ENCODE measurements at places on chromosomes 11 and 22.

DNA sequence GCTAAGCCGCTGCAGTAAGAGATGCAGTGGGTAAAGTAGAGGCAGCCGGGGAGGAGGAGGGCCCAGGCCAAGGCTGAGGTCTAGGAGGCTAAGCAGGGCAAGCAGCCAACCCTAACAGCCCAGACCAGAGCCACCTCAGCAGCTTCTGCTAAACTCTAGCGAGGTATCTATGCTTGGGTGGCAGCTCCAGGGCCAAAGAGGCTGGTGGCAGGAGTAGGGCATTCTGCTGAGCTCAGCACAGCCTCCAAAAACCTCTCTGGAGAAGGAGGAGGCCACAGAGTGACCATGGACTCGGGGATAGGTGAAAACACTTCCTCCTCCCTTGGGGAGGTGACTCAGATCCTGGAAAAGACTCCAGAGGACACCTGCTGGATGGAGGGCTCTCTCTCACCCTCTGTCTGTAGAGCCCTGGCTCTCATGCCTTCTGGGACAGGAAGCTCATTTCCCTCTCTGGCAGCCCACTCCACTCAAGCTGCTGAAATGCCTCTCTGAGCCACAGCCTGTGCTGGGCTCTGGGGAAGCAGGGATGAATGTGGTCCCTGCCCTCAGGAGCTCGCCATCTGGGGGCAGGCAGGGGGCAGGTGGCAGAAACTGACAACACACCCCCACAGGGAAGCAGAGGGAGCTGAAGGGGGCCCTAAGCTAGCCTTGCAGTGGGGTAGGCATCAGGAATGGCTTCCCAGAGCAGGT is 16.5 kb upstream of the TPBGL start:
- no peak for DNase-seq

- no peak for DNase-seq
These were observed 114.2 kb downstream of the CACNA1I start for GRCh38 chr22:39684702-39685281.

DNA sequence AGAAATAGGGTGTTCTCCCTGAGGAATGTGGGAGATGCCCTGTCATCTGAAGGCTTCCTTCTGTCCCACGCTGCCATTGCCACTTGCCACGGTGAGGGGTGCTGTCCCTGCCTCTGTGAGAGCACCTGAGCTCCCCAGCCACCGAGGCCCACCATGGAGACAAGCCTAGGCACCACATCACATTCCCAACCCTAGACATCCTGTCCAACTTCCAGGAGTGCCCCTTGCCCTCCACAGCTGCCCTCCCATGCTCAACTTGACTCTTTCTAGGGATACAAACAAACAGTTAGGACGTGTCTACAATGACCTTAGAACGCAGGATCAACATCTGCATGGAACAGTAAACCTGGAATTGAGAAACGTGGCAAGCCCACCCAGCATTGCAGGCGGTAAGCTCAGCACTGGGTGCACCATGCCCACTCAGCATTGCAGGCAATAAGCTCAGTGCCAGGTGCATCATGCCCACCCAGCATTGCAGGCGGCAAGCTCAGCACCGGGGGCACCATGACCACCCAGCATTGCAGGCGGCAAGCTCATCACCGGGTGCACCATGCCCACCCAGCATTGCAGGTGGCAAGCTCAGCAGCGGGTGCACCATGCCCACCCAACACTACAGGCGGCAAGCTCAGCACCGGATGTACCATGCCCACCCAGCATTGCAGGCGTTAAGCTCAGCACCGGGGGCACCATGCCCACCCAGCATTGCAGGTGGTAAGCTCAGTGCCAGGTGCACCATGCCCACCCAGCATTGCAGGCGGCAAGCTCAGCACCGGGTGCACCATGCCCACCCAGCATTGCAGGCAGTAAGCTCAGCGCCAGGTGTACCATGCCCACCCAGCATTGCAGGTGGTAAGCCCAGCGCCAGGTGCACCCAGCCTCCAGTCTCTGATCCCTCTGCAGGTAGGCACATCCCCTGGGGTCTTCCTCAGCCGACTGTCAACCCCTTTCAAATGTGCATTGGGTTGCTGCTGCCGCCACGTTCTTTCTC is 1463.9 kb downstream of the TBC1D22A start:
- DNase-seq, result peak; percentile 40

DNA sequence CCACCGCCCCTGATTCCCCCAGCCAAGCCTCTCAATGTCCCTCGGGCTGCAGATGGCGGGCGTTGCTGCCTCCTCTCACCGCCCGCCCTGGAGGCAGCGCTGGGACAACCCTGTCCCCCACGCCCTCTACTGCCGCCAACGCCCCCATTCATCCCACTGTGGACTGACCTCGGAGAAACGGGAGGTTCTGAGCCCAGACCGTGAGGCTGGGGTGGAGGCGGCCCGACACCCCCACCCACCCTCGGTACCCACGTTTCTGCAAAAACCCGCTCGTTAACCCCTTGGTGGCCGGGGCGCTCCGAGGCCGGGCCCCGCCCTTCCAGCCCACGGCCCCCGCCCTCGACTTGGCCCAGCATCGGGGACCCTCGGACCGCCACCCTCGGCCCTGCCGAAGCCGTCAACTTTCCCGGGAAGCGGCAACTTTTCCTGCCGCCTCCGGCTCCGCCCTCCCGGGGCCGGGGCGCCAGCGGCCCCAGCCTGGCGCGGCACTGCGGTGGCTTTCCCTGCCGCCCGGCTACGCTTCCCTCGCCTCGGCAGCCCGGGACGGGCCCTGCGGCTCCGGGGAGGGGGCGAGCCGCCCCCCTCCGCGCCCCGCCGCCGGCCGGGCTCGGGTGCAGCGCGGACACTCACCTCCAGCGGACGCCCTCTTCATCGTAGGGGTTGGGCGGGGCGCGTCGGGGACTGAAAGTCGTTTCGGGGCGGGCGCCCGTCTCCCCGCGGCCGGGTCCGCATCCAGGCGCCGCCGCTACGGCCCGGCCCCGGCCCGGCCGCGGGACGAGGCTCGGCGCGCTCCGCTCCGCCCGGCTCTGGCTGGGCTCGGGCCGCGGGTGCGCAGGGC is 458 bp downstream of the RTN4R start:
- no peak for DNase-seq

GRCh38 chr22:38290347-38290746 is 17.5 kb upstream of the TMEM184B start:
- no peak for DNase-seq

GRCh38 chr22:49776891-49777290 is 50.8 kb downstream of the BRD1 start:
- no peak for DNase-seq

- DNase-seq, result no peak
These were observed 138.7 kb downstream of the TRIM29 start for GRCh38 chr11:119999220-119999619.

DNA sequence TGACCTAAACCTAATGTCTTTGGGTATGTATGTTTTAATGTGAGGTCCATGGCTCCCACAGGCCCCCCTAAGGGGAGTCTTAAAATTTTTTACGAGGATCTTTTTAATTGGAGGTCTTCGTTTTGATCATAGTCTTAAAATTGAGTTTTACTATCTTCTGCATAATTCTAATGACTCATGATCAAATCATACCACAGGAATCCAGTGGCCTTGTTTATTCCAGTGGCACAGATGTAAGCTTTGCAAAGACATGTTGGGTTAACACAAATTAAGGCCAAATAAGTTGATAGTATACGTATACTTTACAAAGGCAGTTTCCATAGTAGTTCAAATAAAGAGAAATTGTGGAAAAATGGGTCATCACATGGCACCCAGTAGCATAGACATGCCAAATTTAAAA is 33.9 kb upstream of the FJX1 start:
- no peak for DNase-seq

DNA sequence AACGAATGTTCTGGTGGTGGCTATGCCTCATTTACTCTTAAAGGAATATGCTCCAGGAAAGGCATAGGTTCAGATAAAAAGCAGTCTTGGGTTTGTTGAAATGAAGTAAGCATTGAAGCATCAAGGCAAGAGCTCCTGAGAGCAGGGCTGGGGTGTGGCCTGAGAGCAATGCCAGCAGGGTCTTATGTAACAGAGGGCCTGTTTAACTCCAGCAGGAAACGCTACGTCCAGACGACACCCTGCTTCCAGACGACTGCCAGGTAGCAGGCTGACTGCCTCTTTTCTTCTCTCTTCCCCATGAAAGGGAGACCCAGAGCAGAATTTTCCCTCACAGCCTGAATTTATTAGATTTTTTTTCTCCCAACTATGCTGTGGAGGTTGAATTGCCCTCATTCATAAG is 127.2 kb upstream of the SLC5A12 start:
- peak; percentile 62 for DNase-seq

DNA sequence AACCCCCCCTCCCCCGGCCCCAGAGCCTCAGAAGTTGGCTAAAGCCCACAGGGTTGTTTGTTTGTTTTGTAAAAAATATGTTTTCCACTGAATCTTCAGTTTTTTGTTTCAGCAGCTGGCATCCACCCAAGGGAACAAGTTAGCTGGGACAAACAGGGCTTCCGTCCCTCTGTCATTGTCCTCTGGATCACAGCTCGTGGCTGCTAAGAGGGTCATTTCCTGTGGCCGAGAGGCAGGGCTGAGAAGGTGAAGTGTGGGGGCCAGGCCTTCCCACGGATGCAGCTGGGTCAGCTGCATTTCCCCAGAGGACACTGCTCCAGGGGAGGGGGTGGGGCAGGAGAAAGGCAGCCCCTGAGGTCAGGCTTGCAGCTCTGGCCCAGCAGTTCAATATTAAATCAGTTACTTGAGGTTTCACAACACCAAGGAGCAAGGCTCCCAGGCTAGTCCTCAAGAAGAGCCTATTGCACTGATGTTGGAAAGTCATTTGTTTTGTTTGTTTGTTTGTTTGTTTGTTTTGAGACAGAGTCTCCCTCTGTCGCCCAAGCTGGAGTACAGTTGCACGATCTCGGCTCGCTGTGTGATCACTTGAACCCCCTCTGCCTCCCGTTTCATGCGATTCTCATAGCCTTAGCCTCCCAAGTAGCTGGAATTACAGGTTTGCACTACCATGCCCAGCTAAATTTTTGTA is 34.4 kb upstream of the SMTN start:
- no peak for DNase-seq

GRCh38 chr11:93904716-93905115 is 54.3 kb upstream of the VSTM5 start:
- DNase-seq, result no peak

- DNase-seq, result no peak
These were observed 18.0 kb upstream of the UBASH3B start for GRCh38 chr11:122637541-122637940.

DNA sequence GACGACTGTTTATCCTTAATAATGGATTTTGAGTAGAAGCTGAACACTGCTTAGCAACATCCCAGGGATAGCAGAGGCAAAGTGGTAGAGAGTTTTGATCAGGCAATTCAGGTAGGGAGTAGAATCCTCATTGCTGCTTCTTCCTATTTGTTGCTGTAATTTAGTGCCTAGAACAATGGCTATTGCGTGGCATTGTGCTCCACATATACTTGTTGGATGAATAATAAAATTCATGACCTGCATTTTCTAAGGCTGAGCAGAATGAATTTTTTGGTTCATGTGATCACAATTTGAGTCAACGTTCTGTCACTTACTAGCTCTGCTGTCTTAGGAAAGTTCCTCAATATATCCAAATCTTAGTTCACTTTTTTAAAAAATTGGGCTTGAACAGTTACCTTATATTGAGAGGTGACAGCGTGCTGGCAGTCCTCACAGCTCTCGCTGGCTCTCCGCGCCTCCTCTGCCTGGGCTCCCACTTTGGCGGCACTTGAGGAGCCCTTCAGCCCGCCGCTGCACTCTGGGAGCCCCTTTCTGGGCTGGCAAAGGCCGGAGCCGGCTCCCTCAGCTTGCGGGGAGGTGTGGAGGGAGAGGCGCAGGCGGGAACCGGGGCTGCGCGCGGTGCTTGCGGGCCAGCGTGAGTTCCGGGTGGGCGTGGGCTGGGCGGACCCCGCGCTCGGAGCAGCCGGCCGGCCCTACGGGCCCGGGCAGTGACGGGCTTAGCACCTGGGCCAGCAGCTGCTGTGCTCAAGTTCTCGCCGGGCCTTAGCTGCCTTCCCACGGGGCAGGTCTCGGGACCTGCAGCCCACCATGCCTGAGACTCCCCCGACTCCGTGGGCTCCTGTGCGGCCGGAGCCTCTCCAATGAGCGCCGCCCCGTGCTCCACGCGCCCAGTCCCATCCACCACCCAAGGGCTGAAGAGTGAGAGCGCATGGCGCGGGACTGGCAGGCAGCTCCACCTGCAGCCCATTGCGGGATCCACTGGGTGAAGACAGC is 350.6 kb downstream of the ETS1 start:
- no peak for DNase-seq

DNA sequence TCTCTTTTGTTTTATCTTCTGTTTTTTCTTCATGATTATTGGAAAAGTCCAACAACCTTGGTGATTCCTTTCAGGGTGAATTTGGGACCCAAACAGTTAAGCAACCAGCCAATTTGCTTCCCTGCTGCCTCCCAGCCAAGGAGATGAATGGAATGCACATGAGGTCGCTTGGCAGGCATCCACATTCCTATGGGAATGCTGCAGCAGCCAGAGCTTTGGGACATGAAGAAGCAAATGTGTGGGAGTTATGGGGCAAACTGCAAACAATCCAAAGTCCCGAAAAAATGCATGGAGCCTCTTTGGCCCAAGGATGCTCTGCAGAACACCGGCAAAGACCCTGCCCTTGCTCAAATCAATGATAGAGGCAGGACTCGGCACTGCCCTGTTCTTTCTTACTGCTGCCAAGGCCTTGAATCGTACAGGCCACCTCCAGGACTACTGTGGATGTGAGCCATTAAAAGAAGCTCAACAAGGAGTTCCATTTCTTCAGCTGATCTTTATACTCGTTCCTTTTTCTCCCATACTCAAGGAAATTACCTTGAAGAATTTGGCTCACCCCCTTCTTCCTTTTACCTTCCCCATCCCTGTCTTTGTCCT is 117.3 kb upstream of the TEAD1 start:
- no peak for DNase-seq

DNA sequence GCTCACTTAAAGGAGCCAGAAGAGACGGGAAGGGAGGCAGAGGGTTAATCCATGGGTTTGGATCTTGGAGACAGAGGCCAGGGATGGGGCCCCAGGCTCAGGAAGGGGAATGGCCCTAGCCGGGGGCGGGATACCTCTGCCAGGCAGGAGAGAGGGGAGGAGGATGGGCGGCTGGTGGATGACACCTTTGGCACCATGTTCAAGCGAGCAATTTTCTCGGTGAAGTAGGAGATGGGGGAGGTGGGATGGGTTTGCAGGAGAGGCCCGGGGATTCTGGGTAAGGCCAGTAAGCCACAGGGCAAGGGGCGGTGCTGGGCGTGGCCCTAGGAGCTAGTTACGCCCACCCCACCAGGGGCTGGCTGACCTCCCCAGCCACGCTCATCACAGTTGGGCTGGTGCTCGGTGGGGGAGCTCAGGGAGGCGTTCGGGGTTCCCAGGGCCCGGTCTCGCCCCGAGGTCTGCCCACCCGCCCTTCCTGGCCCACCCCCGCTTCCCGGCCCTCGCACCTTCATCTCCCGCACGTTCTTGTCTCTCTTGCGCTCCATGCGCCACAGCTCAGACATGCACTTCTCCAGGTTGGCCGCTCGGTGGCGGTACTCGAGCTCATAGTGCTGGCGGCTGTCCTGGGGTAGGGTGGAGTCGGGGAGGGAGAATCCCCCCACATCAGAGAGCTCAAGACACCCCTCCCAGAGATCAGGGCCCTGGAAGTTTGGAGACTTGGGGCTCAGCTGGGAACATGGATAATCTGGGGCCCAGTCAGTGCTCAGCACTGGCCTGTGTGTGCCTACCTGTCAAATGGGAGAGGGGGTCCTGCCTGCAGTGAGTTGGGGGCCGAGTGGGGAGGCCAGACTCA is 12.7 kb downstream of the BAIAP2L2 start:
- DNase-seq, result no peak
